ENCODE measurements at places on chromosomes 3 and 15.
A peak's percentile ranks its signal among the peaks of the same experiment; 100 is the strongest.

DNA sequence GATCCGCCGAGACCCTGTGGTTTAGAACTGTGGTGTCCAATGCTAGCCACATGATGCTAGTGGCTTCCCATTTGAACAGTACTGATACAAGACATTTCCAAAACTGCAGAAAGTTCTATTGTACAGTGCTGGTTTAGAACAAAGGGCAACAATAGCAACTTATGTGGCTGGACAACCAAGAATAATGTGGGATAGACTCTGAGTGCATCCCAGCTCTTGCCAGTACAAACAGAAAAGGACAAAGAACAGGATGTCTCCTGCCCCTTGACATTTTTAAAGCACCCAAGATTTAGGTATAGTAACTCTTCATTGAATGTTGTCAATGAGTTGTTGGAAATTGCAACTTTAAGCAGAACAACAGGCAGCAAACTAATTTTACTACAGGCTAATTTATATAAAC lies 107.3 kb downstream of the ZNF385D start:
- no peak for DNase-seq

GRCh38 chr3:115980709-115981108 lies 357.4 kb downstream of the GAP43 start:
- no peak for DNase-seq

GRCh38 chr3:40355410-40355809 lies 31.6 kb upstream of the ENTPD3 start:
- no peak for DNase-seq

GRCh38 chr3:134061401-134061800 lies 31.7 kb upstream of the SLCO2A1 start:
- no peak for DNase-seq

DNA sequence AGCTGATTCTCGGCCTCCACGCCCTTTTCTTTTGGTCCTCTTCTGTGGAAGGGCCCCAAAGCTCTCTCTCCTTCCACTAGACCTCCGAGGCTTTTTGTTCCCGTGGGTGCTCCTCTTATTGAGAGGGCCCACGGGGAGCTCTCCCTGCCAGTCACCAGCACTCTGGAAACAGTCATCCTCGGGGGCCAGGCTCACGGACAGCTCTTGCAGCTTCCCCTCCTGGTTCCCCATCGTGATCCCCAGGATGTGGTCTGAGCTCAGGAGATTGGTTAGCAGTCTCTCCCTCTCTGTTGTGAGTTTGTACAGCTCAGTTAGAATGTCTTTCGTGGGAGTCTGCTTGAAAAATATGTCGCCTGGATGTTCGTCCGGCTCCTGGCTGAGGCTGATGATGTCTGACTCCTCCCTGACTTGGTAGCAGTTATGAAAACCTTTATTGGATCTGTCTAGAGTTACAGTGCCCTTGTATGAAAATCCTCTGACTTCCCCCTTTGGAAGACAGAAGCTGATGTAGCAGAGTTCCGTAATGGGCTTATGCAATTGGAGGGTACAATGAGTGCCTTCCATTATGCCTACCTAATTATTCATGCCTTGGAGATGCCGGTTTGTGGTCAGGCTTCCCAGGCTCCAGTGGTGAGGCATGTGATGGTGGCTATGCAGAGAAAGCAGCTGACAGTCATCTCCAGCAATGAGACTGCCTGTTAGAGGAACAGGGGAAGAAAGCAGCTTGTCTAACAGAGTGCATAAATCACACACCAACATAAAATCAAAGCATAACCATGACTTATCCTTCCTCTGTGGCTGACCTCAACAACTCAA lies 40.0 kb downstream of the FMN1 start:
- DNase-seq: no peak

GRCh38 chr3:150005243-150006112 lies 34.8 kb upstream of the PFN2 start:
- no peak for DNase-seq

- DNase-seq: no peak
Measured at GRCh38 chr15:85457392-85457968, 77.1 kb downstream of the AKAP13 start.

DNA sequence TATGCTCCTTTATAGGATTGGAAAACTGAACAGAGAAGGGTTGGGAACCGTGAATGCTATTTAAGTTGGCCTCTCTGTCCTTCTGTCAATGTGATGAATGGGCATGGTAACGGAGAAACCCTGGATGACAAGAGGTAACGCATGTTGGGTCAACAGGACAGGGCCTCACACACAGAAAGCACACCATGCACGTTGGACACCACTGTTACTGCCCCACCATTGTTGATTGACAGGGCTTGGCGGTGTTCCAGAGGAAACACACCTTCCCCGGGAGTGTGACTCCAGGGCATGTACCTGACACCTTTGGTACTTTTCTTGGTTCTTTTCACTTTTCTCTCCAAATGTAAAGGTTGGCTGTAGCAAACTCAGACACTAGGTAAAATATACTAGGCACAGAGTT lies 548.5 kb downstream of the OCA2 start:
- DNase-seq: no peak

- DNase-seq: no peak
Measured at GRCh38 chr3:4045756-4046155, 246.5 kb downstream of the LRRN1 start.

- no peak for DNase-seq
Measured at GRCh38 chr3:161745741-161746140, 249.1 kb downstream of the OTOL1 start.

- DNase-seq: no peak
Measured at GRCh38 chr3:137764001-137764433, at the start of gene SOX14. Gene SOX14 (plus strand): TSS chr3:137764315. CDS start chr3:137764785, 470 bp downstream.

- DNase-seq: no peak
Measured at GRCh38 chr15:89385596-89386331, 51.1 kb upstream of the POLG start.

GRCh38 chr3:39447637-39448483 lies 19.6 kb upstream of the MOBP start:
- DNase-seq: peak; percentile 47

- peak; percentile 27 for DNase-seq
Measured at GRCh38 chr3:106428565-106428994, 559.8 kb upstream of the CBLB start.

GRCh38 chr3:3065876-3066275 lies 44.3 kb downstream of the IL5RA start:
- no peak for DNase-seq

GRCh38 chr15:57500979-57501576 lies 90.6 kb upstream of the MYZAP start:
- DNase-seq: no peak

- DNase-seq: no peak
Measured at GRCh38 chr3:108998436-108998835, 44.8 kb upstream of the GUCA1C start.

DNA sequence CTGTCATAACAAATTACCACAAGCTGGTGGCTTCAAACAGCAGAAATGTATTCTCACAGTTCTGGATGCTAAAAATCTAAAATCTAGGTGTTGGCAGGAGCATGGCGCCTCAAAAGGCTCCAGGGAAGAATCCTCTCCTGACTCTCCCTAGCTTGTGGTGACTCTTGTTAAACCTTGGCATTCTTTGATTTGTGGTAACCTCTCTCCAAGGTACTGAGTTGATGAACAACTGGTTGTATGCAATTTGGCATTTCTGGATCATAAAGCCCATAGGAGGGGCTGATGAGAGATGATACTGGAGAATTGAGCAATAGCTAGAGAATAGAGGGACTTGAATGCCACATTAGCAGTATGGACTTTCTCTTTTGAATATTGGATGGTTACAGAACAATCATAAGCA lies 821.8 kb downstream of the TBL1XR1 start:
- no peak for DNase-seq

- DNase-seq: no peak
Measured at GRCh38 chr15:69669446-69669845, 216.8 kb downstream of the RPLP1 start.

GRCh38 chr3:34024447-34025240 lies 226.2 kb downstream of the PDCD6IP start:
- DNase-seq: no peak
